ENCODE measurements at places on chromosomes 3 and 15.

DNA sequence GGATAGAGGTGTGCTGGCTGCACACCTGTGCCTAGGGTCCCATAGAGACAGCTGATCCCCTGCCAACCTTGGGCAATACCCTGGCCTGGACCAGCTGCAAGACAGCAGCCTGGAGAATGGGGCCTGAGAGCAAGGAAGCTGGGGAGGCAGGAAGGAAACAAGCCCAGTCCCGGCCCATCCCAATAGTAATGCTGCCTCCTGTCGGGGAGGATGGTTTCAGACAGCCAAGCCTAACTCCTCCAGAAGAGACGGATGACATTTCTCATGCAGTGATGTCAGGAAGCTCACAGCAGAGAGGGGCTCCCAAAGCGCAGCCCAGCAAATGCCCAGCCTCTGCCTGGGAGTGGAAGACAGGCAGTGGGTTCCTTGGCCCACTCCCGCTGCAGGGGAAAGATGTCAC is 408.8 kb downstream of the OCA2 start:
- no peak for DNase-seq

DNA sequence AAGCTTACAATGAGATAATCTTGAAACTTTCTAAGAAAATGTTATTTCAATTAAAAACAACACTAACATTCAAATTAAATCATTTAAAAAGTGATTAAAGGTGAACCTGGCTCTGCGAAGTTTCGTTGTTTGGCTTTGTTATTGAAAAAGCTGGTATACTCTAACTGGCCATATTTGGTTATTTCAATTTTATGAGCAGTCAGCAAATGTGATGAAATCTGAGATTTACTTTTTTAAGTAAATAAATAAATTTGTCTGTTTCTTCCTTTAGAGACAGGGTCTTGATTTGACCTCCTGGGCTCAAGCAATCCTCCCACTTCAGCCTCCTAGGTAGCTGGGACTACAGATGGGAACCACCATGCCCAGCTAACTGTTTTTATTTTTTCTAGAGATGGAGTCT is 38.0 kb downstream of the CDV3 start:
- no peak for DNase-seq

DNA sequence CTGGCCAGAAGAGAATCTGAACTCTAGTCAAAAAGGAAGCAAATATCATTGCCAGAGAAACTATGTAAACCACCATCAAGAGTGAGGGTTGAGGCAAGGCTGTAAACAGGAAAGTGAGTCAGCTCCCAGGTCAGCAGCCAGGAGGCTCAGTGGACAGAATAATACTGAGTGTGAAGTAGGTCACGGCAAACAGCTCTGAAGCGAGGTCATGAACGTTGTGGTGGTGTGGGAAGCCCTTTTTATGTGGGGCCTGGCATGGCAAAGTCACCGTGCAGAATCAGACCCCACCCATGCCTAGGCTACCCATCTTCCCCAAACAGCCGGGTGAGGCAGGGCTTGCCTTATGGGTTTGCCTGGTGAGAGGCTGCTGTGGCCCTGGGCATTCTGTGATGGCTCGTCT is 43.9 kb downstream of the THBS1 start:
- DNase-seq, result peak; percentile 52

GRCh38 chr3:172312001-172312400 is 136.3 kb downstream of the GHSR start:
- DNase-seq, result no peak

GRCh38 chr3:169629895-169630294 is 33.6 kb downstream of the MECOM start:
- DNase-seq, result no peak

DNA sequence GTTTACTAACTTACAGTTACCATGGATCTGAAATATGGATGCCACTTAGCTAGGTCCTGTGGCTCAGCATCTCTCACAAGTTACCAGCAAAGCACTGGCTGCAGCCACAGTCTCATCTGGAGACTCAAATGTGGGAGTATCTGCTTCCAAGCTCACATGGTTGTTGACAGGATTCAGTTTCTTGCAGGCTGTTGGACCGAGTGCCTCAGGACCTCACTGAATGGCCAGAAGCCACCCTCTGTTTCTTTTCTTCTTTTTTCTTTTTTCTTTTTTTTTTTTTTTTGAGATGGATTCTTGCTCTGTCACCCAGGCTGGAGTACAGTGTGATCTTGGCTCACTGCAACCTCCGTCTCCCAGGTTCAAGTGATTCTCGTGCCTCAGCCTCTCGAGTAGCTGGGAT is 20.1 kb upstream of the AMOTL2 start:
- DNase-seq, result no peak

GRCh38 chr15:39360452-39360851 is 220.4 kb upstream of the THBS1 start:
- no peak for DNase-seq

DNA sequence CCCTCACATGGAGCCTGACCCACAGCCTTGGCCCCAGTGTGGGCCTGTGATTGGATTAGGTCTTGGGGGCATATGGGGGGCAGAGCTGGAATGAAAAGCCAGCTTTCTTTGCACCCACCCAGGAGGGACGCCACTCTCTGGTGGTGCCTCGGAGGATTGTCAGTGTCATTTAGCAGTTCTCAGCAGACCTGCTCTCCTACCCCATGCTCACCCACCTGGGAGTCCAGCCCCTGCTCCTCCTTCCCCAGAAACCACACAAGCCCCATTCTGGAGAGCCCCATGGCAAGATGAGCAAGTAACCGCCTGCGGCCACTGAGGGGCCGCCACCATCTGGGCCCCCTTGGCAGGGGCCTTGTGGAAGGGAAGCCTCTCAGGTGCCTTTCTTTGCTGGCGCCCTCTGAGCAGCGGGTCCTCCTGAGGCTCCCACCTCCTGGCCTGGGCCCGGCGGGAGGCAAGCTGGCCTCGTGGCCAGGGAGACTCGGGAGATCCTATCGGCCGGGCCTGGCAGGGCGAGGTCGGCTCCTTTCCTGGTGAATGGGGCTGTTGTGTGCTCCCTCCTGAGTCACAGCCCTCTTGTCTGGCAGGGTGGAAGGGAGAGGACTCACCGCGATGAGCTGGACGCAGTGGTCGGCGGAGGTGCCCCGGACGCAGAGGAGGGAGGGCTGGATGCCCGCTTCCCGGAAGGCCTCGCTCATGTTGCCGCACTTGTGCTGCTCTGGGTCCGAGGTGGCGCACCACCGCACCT is 2.3 kb downstream of the MELTF start:
- DNase-seq, result no peak

All from stimulated activated CD4-positive, alpha-beta T cell treated with anti-CD3 and anti-CD28 coated beads, Interleukin-4, amount 100 ng/mL, for 4 hours (primary cell).